C1 segment of cervical spinal cord (tissue), 14 donors: ENCODE measurements at places on chromosomes 12 and 14.

DNA sequence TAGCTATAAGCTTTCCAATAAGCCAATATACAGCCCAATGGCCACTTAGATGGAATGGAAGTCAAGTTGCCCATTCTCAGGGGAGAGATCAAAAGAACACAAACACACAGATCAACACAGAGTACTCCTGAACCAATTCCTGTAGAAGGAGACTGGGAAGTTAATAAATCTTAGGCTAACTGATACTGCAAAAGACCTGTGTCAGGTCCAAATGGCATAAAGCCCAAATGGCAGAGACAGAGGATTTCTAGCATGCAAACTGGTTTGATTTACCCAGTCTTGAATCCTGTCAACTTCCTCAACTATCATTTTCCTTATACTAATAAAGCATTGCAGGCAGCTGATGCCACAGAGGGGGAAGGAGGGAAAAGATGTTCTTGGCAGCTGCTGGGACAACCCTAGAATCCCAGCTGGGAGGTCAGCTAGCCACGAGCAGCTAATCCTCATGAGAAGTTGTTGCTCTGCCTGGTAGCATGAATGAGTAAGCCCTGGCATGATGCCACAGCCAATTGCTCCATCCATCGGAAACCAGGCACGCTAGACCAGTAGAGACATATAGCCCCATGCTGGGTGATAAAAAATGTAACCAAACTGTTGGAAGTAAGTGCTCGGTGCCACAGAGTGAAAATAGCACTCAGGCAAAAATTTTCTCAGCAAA is 26.2 kb downstream of the ANG start:
- peak; percentile 21 for DNase-seq

DNA sequence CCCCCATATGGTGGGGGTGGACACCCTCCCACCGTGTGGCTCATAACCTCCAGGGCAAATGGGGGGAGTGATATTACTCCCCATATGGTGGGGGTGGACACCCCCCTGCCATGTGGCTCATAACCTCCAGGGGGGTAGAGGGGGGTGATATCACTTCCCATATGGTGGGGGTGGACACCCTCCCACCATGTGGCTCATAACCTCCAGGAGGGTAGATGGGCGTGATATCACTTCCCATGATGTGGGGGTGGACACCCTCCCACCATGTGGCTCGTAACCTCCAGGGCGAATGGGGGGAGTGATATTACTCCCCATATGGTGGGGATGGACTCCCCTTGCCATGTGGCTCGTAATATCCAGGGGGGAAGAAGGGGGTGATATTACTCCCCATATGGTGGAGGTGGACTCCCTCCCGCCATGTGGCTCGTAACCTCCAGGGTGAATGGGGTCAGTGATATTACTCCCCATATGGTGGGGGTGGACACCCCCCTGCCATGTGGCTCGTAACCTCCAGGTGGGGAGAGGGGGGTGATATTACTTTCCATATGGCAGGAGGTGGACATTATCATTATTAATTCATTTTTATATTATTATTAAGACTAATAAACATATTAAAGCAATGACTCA is 51.2 kb upstream of the OXA1L start:
- no peak for DNase-seq

- DNase-seq = no peak
These were observed 34.7 kb upstream of the DNM1L start for GRCh38 chr12:32644431-32644830.

- no peak for DNase-seq
These were observed 268.3 kb upstream of the PRKD1 start for GRCh38 chr14:30195941-30196340.

GRCh38 chr14:71824816-71825215 is 107.4 kb upstream of the RGS6 start:
- no peak for DNase-seq

DNA sequence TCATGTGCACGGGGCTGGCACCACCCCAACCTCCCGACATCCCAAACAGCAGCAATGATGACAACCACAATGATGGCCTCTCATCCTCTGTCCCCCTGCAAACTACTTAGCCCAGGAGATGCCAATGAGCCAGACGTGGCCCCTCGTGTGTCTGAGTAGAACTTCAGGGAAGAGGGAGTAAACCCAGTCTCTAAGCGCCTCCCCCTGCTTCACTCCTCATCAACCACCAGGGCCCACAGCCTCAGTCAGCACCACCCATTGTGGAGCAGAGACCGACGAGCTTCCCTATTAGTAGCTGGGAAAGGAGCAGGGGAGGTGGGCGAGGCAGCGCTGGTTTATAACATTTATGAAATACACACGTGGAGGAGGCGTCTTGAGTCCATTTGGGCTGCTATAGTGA is 182.7 kb upstream of the SFSWAP start:
- no peak for DNase-seq

- no peak for DNase-seq
These were observed 14.4 kb downstream of the PABPN1 start for GRCh38 chr14:23335623-23336022.

DNA sequence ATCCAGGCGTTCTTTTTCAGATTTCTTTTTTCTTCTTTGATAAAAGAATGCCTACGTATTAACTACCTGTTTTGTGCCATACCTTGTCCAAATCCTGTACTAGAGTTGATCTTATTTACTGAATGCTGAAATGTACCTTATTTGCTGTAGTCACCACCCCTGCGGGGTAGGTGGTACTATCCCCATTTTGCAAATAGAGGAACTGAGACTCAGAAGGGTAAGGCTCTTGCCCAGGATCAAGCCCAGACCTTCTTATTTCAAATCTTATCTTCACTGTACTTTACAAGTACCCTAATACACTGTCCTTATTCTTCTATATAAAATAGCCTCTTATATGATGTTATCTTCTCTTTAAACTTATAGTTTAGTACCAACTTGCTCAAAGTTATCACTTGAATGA is 206.5 kb downstream of the SLC41A2 start:
- DNase-seq = no peak

GRCh38 chr12:115227137-115227615 is 543.2 kb upstream of the TBX3 start:
- DNase-seq = no peak

GRCh38 chr12:101824831-101825230 is 5.9 kb downstream of the GNPTAB start:
- no peak for DNase-seq
